ENCODE measurements at places on chromosomes 11 and 22.

GRCh38 chr22:32378707-32379272 is 21.1 kb downstream of the RFPL3 start:
- DNase-seq, result no peak

DNA sequence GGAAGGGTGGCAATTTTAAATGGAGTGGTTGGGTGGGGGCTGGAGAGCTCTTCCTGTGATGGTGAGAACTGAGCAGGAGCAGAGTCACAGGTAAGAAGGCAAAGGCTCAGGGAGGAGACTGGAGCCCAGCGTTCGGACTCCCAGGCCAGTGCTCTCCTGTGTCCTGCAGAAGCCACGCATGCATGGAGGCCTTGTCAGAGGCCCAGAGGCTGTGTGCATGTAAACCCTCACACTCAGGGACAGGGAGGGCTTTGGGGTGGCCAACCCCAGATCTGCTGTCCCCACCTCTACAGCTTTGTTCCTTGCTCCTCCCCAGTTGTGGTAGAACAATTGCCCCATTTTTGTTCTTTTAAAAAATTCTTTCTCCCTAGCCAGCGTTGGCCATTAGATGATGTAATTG is 130.4 kb upstream of the PARVA start:
- no peak for DNase-seq

- DNase-seq, result no peak
These were observed 5.1 kb upstream of the ARFGAP3 start for GRCh38 chr22:42862045-42862734.

- DNase-seq, result no peak
These were observed 1513.3 kb downstream of the FAM181B start for GRCh38 chr11:81220146-81220895.

- no peak for DNase-seq
These were observed 32.3 kb downstream of the ARVCF start for GRCh38 chr22:19984201-19984753.

GRCh38 chr11:2732261-2732939 is 32.6 kb upstream of the KCNQ1OT1 start:
- no peak for DNase-seq

GRCh38 chr11:102794382-102794781 is 3.6 kb downstream of the MMP1 start:
- DNase-seq, result no peak

DNA sequence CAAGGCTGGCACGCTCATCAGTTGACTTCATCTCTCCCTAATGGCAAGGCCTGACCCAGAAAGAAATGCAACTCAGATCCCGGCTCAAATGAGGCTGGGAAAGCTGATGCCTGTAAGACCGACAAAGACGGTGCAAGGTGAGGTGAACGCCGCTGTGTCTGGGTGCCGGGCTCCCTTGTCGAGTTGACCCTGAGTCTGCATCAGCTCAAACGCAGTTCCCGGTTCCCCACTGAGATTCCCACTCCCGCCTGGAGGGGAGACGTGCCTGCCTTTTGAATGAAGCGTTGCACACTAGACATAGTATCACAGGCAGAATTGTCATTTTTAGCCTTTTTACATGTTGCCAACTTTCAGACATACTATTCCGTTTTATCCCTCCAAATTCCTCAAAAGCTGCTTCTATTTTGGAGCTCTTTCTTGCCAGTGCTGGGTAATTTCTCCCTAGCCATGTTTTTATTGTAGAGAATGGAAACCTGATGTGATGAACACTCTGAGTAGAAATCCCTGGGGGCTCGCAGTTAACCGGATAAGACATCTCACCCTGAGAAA is 831 bp upstream of the TP53AIP1 start:
- no peak for DNase-seq

DNA sequence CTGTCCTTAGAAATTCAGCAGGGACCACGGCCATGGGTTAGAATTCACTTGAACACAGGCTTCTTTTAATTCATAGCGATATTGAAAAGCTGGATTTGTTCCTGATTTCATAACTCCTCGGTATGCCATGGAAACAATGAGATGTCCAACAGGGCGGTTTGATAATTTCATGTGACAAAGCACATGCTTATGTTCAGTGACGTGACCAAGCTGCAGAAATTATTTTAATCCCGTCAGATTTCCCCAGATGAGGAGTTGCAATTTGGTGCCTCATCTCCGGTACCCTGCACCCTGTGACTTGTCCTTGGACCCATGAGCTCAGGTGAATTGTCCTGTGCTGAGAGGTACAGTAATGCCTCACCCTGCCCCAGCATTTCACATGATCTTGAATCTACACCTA is 81.7 kb downstream of the C11orf91 start:
- DNase-seq, result no peak

DNA sequence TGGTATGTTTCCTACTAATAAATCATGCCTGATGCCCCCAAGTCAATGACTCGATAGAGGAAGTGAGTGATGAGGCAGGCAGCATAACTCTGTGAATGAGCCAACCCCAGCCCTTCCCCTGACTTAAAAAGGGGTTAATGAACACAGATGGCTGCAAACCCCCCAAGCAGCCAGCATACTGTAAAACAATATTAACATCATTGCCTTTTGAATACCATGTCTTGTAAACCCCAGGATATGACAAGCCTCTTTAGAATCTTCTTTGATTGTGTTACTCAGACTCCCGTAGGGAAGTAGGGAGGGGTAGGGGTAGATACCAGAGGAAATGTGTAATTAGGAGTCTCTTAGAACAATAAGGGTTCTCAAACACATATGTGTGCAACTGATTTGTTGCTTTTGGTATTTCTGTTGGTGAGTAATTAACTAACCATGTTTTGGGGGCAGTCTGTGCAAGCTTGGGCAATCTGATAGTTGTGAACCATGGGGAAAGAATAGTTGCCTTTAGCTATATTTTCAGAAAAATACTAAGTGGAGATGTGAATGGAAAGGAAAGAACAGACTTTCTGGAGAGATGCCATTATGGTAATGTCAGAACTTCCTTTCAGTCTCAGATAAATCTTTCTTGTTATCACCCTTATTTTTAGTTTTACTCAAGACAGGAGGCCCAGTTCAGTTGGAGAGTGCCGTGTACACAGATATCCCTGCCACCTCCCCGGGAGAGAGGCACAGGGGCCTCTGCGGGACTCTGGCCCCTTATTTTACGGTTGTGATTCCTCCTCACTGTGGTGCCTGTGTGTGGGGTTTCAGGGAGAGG is 701.8 kb downstream of the NTM start:
- no peak for DNase-seq

GRCh38 chr22:19719050-19719482 is 4.3 kb upstream of the GP1BB start:
- no peak for DNase-seq

- DNase-seq, result no peak
These were observed 41.4 kb downstream of the PPFIBP2 start for GRCh38 chr11:7555052-7555699.

- no peak for DNase-seq
These were observed 46.1 kb upstream of the SHISAL1 start for GRCh38 chr22:44358709-44359440.

GRCh38 chr22:20970939-20971657 is 4.0 kb downstream of the AIFM3 start:
- no peak for DNase-seq

GRCh38 chr11:36273110-36273509 is 16.1 kb downstream of the COMMD9 start:
- no peak for DNase-seq

GRCh38 chr22:37383341-37383740 is 43.9 kb downstream of the ELFN2 start:
- DNase-seq, result no peak

GRCh38 chr22:50186761-50187523 is 1.2 kb downstream of the TRABD start:
- DNase-seq, result peak; percentile 38

DNA sequence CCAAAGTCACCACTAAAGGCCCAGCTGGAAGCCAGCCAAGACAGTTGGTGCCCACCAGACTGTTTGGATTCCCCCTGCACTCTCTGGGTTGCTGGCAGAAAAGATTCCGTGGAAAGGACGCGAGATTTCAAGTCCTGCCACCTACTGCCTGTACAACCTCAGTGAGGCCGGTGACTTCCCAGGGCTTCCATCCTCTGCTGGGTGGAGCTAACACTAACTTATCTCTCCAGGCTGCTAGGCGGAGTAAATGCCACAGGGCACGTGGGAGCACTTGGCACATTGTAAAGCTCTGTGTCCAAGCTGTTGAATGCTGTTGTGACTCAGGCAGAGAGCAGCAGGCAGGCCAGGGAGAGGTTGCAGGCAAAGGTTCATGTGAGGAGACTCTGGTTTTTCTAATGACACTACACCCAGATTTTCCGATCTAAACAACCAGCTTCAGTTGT is 50.9 kb upstream of the CDON start:
- DNase-seq, result no peak

GRCh38 chr11:123672568-123672967 is 18.1 kb upstream of the SCN3B start:
- no peak for DNase-seq

GRCh38 chr22:44755956-44756361 is 3.6 kb downstream of the ARHGAP8 start:
- DNase-seq, result no peak

- DNase-seq, result no peak
These were observed 73.4 kb downstream of the NCAPD3 start for GRCh38 chr11:134150195-134150903.

- DNase-seq, result no peak
These were observed 52.4 kb downstream of the RTN4R start for GRCh38 chr22:20215742-20216141.

DNA sequence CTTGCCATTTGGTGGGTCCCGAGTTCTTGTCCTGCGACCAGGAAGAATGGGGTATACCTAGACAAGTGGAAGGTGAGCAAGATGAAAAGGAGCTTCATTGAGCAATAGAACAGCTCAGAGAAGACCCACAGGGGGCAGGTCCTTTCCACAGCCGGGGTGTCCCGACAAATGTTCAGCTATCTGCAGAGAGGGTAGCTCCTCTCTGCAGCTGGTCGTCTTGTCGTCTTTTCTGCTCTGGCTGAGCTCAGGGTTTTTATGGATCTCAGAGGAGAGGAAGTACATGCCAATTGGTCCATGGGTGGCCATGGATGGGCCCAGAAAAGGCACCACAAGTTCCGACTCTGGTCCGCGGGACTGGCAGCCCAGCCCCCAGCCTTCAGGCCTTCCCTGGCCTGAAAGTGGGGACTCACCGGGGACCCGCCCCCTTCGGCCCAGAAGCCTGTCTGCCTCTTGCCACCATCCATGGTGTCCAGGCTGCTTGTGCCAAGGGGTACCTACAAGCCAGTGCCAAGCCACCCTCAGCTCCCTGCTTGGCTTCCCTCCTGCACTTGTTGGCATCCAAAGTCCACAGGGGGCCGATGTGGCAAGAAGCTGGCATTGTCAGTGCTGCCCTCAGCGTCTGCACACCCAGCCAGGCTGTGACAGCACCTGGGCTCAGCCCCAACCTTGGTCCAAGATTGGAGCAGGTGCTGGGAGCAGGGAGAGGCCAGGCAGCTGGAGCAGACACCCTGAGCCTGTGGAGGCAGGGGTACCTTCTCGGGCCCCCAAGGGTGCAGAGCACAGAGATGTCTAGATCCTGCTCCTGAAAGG is 438.9 kb downstream of the TBC1D22A start:
- DNase-seq, result no peak

DNA sequence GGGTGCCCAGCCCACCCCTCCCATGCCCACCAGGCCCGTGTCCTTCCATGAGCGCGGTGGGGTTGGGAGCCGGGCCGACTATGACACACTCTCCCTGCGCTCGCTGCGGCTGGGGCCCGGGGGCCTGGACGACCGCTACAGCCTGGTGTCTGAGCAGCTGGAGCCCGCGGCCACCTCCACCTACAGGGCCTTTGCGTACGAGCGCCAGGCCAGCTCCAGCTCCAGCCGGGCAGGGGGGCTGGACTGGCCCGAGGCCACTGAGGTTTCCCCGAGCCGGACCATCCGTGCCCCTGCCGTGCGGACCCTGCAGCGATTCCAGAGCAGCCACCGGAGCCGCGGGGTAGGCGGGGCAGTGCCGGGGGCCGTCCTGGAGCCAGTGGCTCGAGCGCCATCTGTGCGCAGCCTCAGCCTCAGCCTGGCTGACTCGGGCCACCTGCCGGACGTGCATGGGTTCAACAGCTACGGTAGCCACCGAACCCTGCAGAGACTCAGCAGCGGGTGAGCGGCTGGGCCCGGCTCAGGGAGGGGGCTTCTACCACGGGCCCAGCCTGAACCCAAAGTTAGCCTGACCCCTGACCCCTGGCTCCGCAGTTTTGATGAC is 3.0 kb downstream of the PKP3 start:
- peak; percentile 63 for DNase-seq

- DNase-seq, result peak; percentile 67
These were observed 39.3 kb upstream of the CELSR1 start for GRCh38 chr22:46576556-46577367.

DNA sequence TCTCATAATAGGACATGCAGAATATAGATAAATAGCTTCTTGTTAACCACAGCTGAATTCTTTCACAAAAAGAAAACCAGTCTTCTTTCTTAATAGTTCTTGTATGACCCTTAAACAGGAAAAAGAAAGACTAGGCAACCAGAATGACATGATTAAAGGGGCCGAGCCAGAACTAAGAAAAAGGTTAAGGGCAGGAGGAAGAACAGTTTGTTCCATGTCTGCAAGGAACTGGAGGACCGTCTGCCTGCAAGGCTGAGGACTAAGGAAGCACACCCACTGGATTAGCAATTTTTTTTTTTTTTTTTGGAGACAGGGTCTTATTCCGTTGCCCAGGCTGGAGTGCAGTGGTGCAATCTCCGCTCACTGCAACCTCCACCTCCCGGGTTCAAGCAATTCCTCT is 26.0 kb upstream of the TMPRSS5 start:
- DNase-seq, result no peak

- peak; percentile 60 for DNase-seq
These were observed 103.0 kb upstream of the CD44 start for GRCh38 chr11:35035894-35036408.

DNA sequence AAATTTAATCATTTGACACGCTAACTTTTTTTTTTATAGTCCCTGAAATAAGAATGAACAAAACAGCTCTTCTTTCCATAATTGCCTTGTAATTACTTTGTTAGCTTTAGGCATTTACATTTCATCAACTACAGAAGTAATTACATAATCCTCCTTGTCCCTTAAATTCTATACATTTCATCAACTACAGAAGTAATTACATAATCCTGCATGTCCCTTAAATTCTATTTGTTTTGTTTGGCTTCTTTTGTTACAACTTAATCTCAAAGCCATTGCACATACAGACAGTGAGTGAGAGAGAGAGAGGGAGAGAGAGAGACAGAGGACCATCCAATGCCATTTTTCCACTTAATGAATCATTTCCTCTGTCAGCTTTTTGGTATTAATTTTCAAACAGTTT is 873.2 kb downstream of the METTL15 start:
- DNase-seq, result no peak

- peak; percentile 47 for DNase-seq
These were observed 60.4 kb downstream of the SFI1 start for GRCh38 chr22:31556627-31557203.

GRCh38 chr11:112002491-112003216 is 22.6 kb upstream of the DLAT start:
- no peak for DNase-seq

GRCh38 chr11:110886288-110886970 is 174.2 kb upstream of the ARHGAP20 start:
- no peak for DNase-seq

DNA sequence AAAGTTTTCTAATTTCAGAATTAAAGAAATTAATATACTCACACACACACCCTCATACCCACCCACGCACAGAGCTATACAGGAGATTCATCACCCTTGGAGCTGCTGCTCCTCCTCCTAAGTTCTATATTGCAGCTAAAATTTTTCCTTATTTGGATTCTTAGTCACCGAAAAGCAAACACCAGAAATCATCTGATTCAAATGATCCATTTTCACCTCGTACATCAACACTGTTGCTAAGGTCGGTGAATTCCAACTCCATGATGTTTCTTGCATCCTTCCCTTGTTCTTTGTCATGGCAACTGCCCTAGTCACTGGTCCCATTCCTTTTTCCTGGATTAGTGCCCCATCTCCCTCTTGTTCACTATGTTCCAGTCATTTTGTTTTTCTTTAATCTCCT is 286.2 kb downstream of the GRM5 start:
- no peak for DNase-seq

Data from CD4-positive, alpha-beta T cell treated with Interleukin-4 for 1 hour (primary cell).